Prostate gland (tissue), 2 donors: ENCODE measurements at places on chromosomes 16 and 17. TPM values are rescaled to one million over a fixed set of nuclear protein-coding genes. Genes with fewer than 3 reads are reported as not detected.
A peak's percentile ranks its signal among the peaks of the same experiment; 100 is the strongest.

DNA sequence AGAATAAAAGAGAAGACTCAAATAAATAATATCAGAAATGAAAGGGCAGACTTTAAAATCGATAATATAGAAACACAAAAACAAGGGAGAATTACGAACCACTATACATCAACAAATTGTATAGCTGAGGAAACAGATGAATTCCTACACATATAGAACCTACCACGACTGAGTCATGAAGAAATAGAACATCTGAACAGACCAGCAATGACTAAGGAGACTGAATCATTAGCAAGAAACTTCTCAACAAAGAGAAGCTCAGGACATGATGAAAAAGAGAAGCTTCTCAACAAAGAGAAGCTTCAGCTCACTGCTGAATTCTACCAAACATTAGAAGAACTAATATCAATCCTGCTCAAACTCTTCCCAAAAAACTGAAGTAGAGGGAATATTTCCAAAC is 255.9 kb downstream of the CEP112 start:
- no peaks in the 10 kb centered on the region for H3K27me3 ChIP-seq
- no peaks in the 10 kb centered on the region for H3K4me1 ChIP-seq
- no peak overlapping the region for H3K27ac ChIP-seq
- H3K4me3 ChIP-seq, result no peak overlapping the region

GRCh38 chr17:65994679-65995078 is 197.3 kb downstream of the CEP112 start:
- H3K4me3 ChIP-seq, result no peak overlapping the region
- no peak overlapping the region for H3K27ac ChIP-seq
- no peaks in the 10 kb centered on the region for H3K4me1 ChIP-seq
- no peak for DNase-seq

GRCh38 chr17:65071861-65072260 is 15.3 kb upstream of the GNA13 start:
- no peaks in the 10 kb centered on the region for H3K4me1 ChIP-seq
- no peak overlapping the region for H3K27ac ChIP-seq
- no peaks in the 10 kb centered on the region for H3K36me3 ChIP-seq
- no peaks in the 10 kb centered on the region for H3K27me3 ChIP-seq
- H3K4me3 ChIP-seq, result no peak overlapping the region

Gene RAB34
- total RNA-seq, result 181 TPM

DNA sequence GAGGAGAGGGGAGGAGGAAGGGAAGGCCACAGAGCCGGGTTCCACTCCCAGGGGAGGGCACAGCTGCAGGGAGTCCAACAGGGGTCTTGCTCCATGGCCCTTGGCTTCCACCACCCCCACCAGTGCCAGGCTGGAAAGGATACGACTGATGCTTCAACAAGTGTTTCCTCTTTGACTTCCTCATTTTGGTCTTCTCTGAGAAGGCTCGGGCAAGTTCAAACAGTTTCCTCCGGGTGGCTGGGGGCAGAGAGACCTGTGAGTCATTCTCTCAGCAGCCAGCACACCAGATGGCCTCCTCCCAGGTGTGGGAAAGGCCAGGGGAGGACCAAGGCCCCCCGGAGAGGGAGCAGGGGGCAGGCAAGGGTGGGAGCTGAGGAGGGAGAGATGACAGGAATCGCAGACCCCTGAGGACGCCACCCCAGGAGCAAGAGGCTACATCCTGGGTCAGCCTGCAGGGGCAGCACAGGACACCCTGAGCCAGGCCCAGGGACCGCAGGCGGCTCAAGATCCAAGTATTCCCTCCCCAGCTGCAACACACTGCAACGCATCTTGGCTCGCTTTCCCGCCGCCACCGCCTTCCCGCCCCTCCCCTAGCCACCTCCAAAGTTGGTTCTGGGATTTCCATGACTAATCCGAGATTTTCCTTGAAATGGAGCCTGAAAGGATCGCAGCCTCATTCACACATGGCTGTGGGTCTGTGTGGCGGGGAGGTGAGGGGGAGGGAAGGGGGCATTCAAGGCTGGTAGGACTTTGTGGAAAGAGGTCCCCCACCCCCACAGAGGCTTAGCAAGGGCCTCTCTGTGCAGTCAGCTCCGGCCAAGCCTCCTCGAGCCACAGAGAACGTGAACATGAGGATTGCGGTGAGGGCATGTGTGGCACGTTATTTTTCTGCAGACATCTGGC is 18.4 kb upstream of the MRPS23 start:
- peak overlapping the region; percentile 74 for H3K27ac ChIP-seq
- peak; percentile 78 for DNase-seq
- peaks cover 16% of the 10 kb centered on the region for H3K4me1 ChIP-seq
- no peak overlapping the region for H3K4me3 ChIP-seq

- no peaks in the 10 kb centered on the region for H3K27me3 ChIP-seq
- no peak overlapping the region for H3K4me3 ChIP-seq
- no peak overlapping the region for H3K27ac ChIP-seq
- no peaks in the 10 kb centered on the region for H3K36me3 ChIP-seq
- no peak for DNase-seq
These were observed 953.9 kb downstream of the CDH11 start for GRCh38 chr16:64167936-64168335.

Gene NOD2
- 2.8 TPM for total RNA-seq

Gene KRT9
- total RNA-seq, result not detected

DNA sequence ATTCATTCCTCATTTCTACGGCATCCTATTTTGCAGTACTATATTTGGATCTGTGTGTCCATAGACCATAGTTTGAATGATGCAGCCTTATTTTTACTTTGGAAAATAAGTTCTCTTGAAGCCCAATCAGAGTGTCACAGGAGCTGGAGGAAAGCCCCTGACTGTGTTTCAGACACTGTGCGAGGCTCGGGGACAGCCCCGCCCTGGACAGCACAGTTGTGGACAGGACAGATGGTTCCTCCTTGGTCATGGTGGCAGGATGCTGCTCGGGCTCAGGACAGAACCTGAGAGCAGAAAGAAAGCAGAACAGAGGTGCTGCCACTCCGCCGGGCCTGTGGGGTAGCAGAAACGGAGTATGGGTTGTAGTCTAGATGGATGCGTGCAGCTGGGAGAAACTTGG is 22.9 kb downstream of the BANP start:
- H3K27me3 ChIP-seq, result no peaks in the 10 kb centered on the region
- no peaks in the 10 kb centered on the region for H3K36me3 ChIP-seq
- no peaks in the 10 kb centered on the region for H3K4me1 ChIP-seq
- H3K27ac ChIP-seq, result no peak overlapping the region
- no peak overlapping the region for H3K4me3 ChIP-seq

Gene PDIA2
- not detected for total RNA-seq

DNA sequence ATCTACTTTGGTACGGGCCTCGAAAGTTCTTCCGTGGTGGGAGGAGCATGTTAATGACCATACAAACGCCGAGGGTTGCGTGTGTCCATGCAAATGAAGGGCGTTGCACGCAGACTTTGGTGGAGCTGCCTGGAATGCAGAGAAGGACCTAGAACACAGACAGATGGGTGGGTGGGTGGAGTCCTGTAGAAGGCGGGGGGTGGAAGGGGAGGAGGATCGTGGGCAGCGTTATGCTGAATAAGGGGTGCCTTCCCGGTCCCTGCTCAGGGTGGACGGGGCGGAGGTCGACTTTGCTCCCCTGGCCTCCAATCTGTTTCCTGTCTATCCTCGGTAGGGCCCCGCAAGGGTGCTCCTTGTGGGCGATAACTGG is 795 bp upstream of the PAQR4 start:
- DNase-seq, result no peak
- H3K27ac ChIP-seq, result peak overlapping the region; percentile 67
- H3K36me3 ChIP-seq, result no peaks in the 10 kb centered on the region
- H3K4me1 ChIP-seq, result peaks cover 37% of the 10 kb centered on the region
- H3K27me3 ChIP-seq, result no peaks in the 10 kb centered on the region

Gene GP2
- 971 TPM for total RNA-seq

DNA sequence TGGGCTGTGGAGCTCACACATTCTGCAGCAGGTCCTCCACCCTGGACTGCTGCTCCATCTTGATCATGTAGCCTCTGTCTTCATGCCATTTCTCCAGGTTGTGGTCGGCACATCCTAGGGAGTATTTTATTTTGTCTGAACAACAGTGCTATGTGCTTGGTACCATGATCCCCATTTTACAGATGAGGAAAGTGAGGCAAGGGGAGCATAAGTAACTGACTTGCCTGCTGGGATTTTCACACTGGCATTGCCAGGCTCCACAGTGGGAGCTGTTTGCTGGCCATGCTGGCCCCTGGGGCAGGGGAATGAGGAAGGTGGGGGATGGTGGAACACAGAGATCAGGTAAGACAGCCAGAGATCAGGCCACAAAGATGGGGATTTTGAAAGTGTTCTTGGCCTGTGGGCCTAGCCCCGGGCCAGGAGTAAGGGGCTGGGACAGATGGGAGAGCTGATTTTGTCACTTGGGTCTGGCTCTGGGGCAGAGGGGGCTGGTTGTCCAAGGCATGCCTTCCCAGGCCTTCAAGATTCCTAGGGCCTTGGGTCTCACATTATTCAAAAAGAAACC is 9.3 kb upstream of the ZNF500 start:
- no peak overlapping the region for H3K27ac ChIP-seq
- no peaks in the 10 kb centered on the region for H3K27me3 ChIP-seq
- DNase-seq, result no peak
- no peaks in the 10 kb centered on the region for H3K36me3 ChIP-seq

GRCh38 chr16:87417528-87417910 is 25.4 kb downstream of the MAP1LC3B start:
- no peak for DNase-seq
- H3K27ac ChIP-seq, result no peak overlapping the region
- H3K27me3 ChIP-seq, result no peaks in the 10 kb centered on the region
- H3K4me1 ChIP-seq, result no peaks in the 10 kb centered on the region
- H3K4me3 ChIP-seq, result no peak overlapping the region
- peaks cover 7% of the 10 kb centered on the region for H3K36me3 ChIP-seq

DNA sequence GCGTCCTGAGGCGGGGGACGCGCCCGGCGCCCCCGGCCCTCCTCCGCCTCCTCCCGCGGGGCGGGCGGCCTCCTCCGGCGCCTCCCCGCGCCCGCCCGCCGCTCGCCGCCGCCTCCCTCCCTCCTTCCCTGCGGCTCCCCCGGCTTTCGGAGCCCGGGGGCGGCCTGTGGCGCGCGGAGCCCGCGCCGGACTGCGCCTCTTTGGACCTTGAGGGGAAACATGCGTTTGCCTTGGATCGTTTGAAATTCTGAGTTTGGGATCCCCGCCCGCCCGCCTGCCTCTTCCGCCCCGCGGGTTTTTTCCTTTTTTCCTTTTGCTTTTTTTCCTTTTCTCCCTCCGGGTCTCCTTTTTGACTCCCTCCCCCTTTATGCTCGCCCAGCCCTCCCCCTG is 390 bp downstream of the ZNRF1 start:
- H3K4me1 ChIP-seq, result peaks cover 2% of the 10 kb centered on the region
- peak; percentile 10 for DNase-seq
- no peaks in the 10 kb centered on the region for H3K36me3 ChIP-seq
- peak overlapping the region; percentile 52 for H3K4me3 ChIP-seq
- no peaks in the 10 kb centered on the region for H3K27me3 ChIP-seq

DNA sequence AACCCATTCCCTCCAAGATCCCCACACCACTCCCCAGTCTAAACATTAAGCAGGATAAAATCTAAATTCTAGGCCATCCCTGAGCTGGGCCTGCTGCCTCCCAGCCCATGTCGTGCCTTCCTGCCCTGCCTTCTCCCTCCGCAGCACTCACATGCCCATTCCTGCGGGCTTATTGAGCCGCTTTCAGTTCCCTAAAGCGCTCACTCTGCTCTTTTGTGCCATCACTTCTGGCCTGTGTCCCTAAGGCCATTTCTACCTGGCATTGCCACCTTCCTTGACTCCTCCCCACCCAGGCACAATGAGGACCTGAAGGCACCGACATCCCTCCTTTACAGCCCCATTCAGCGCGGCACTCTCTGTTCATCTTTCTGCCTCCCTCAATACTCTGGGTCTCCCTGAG is 13.0 kb upstream of the RAB5C start:
- no peaks in the 10 kb centered on the region for H3K4me1 ChIP-seq
- H3K4me3 ChIP-seq, result no peak overlapping the region
- DNase-seq, result no peak
- no peaks in the 10 kb centered on the region for H3K36me3 ChIP-seq
- no peak overlapping the region for H3K27ac ChIP-seq

Gene MYH3
- total RNA-seq, result 5.9 TPM

Gene NPIPB9
- not detected for total RNA-seq

GRCh38 chr16:77938913-77939312 is 83.4 kb upstream of the CLEC3A start:
- no peak for DNase-seq
- H3K36me3 ChIP-seq, result no peaks in the 10 kb centered on the region
- no peaks in the 10 kb centered on the region for H3K27me3 ChIP-seq
- peaks cover 2% of the 10 kb centered on the region for H3K4me1 ChIP-seq

DNA sequence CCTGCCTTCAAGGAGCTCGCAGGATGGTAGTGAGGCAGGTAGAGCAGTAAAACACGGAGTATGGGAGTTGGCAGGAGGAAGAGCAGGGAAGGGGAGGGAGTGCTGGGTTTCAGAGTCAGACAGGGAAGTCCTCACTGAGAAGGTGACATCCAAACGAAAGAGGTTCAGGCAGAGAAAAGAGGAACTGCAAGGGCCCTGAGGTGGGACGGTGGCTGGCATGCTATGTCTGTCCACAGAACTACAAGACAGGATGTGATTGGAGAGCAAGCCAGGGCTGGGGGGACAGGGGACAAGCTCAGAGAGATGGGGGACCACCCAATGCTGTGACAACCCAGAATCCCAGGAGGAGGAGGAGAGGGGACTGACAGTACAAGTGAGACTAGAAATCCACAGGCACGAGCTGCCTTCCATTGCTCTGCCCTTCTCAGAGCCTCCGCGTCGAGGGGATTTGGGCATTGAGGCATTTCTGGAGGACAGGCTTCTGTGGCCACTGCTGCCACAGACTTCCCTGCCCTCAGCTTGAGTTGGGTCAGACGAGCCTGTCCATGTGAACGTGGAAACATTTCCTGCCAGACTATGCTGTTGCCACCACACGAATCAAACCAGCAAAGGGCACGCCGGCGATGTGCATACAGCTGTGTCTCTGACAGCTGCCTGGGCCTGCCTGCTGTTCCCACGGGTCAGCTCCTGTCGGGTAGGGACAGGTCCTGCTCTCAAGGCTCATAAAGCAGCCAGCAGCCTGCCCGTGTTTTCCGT is 100.1 kb downstream of the RAB11FIP4 start:
- H3K27me3 ChIP-seq, result no peaks in the 10 kb centered on the region
- no peaks in the 10 kb centered on the region for H3K4me1 ChIP-seq
- H3K36me3 ChIP-seq, result no peaks in the 10 kb centered on the region

DNA sequence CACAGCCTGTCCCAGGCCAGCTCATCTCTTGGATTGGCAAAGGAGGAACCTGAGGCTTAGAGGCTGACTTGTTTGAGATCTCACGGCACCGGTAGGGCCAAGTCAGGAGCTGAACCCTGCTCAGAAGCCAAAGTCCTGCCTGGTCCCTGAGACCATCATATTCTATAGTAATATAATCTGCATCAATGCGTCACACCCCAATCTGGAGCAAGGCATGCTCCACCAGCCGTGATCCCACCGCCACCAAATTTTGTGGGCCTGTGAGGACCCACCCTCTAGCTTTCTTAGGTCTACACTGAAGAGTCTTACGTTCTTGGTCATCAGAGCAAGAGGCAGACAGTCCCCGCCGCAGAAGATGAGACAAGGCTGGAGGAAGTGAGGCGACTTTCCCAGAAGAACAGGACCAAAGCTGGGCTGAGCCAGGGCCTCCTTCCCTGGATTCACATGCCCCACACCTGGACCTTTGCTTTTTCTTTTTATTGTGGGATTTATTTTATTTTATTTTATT is 2.7 kb downstream of the SULT1A1 start:
- H3K4me3 ChIP-seq, result no peak overlapping the region
- H3K27ac ChIP-seq, result no peak overlapping the region
- H3K36me3 ChIP-seq, result no peaks in the 10 kb centered on the region
- no peaks in the 10 kb centered on the region for H3K27me3 ChIP-seq

GRCh38 chr16:70750893-70751467 is 50.0 kb downstream of the VAC14 start:
- H3K27ac ChIP-seq, result peak overlapping the region; percentile 84
- no peaks in the 10 kb centered on the region for H3K36me3 ChIP-seq
- H3K27me3 ChIP-seq, result no peaks in the 10 kb centered on the region
- H3K4me3 ChIP-seq, result no peak overlapping the region
- peaks cover 37% of the 10 kb centered on the region for H3K4me1 ChIP-seq

Gene TEN1
- 25.1 TPM for total RNA-seq
